ENCODE measurements at places on chromosomes 16 and 17.
A peak's percentile ranks its signal among the peaks of the same experiment; 100 is the strongest.

DNA sequence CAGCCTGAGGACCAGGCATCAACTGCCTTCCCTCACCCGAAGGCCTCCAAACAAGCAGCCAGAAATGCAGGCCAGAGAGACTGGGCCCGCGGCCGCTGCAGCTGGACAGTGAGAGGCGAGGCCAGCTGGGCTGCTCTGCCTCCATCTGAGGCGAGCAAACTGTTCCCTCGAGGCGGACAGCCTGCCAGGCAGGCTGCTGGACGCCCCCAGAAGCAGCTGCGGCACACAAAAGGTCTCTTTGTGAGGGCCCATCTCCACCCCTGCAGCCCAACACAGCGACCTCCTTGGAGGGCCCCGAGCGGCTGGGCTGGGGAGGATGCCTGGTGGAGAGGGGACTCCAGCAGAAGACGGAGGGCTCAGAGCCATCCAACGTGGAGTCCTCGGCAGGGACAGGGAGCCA lies 4.7 kb downstream of the CORO7 start:
- no peak for DNase-seq

DNA sequence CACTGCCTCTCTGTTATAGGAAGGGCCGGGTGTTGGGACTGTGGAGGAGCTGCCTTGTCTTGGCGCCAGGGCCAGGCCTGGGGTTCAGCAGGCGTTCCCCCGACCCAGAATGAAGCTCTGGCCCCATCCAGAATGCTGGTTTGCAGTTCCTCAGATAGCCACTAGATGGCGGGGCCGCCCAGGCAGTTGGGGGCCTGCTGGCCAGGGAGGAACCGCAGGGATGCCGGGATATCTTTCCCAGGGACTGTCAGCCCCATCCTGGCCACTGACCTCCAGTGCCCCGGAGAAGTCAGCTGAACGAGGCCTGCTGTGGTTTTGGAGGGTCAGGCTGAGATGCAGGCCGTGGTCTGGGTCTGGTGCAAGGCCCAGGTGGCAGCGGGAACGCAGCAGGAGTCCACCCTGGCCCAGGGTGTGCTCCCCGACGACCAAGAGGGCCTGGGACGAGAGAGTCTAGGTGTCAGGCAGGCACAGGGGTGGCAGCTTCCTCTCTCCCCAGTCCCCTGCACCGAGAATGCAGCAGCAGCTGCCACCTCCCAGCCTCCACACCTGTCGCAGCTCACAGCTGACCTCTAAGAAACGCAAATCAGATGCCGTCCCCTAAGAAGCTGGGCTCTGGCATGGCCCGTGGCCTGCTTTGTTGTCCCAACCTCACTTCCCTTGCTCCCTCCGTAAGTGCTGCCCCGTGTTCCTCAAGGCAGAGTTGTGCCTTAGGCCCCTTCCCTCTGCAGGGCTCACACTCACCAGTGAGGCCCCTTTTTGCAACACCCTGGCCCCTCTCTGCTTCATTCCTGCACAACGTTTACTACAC lies 51.2 kb downstream of the RMI2 start:
- peak; percentile 92 for DNase-seq

DNA sequence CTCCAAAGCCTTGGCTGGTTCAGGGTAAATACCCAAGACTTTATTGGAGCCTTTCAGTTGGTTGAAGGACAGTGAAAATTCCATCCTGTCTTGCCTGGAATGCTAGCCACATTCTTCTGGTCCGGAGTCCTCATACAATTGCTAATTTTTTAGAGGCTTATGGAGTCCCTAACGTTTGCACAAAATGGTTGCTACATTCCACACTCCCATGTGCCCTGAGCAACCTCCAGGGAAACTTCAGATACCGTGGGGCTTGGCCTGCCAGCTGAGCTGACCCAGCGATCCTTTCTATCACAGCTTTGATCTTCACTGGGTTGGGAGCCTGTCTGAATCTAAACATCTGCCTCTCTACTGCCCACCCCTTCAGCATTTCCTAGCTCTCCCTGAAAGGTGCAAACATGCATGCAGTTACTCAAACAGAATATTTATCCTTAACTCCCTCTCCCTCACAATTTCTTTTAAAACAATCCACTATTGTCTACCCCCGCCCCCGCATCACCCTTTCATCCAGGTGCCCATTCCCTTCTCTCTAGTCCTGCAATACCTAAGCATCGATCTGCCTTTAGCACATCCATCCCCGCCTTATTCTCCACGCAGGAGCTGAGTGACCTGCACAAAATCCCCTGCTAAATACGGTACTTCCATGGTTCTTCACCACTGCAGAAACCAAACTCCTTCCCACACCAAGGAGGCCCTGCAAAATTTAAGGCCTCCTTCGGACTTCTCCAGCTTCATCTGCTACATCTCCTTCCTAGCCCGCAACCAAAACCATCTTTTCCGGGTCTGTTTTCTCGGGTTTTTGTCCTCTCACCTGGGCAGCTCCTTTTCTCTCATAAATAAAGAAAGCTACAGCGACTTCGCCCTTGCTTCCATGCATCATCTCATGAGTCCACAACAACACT lies 810 bp upstream of the GAN start:
- peak; percentile 54 for DNase-seq

GRCh38 chr17:10120109-10120485 lies 78.3 kb downstream of the GAS7 start:
- no peak for DNase-seq

GRCh38 chr16:23842137-23842600 lies 6.4 kb downstream of the PRKCB start:
- DNase-seq, result no peak

DNA sequence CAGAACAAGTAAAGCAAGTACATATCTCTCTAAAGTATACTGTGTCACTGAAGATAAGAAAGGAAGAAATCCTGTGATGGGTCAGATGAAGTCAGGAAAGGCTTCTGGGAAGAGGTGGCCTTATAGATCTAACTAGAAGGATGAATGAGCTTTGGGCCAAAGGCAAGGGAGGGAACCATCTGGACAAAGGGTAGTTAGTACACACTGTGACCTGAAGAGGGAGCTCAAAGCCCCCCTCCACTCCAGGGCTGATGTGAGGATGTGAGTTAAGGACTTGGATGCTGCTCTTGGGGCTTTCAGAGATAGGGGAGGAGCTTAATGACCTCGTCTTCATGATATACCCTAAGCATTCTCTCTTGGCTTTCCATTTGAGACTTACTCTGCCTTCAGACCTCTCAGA lies 185.3 kb upstream of the CACNG3 start:
- DNase-seq, result peak; percentile 63

GRCh38 chr17:74430706-74431567 lies 951 bp upstream of the GPRC5C start:
- peak; percentile 87 for DNase-seq

DNA sequence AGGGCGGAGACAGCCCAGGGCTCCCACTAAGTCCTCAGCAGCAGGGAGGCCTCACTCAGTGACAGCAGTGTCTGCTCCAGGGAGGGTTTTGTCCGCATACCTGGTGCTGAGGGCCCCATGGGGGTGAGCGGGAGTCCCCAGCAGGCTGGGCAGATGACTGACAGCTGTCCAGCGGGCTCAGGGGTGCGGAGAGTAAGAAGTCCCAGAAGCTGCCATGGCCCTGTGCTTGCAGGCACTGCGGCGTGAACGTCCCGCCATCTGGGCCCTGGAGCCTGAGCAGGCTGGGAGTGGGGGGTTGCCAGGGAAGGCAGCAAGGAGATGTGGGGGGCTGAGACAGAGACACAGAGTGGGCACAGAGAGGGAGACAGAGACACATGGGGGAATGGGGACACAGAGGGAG lies 20.1 kb downstream of the CACNA1G start:
- DNase-seq, result no peak

- no peak for DNase-seq
These were observed 32.1 kb downstream of the TANC2 start for GRCh38 chr17:62998166-62998565.

DNA sequence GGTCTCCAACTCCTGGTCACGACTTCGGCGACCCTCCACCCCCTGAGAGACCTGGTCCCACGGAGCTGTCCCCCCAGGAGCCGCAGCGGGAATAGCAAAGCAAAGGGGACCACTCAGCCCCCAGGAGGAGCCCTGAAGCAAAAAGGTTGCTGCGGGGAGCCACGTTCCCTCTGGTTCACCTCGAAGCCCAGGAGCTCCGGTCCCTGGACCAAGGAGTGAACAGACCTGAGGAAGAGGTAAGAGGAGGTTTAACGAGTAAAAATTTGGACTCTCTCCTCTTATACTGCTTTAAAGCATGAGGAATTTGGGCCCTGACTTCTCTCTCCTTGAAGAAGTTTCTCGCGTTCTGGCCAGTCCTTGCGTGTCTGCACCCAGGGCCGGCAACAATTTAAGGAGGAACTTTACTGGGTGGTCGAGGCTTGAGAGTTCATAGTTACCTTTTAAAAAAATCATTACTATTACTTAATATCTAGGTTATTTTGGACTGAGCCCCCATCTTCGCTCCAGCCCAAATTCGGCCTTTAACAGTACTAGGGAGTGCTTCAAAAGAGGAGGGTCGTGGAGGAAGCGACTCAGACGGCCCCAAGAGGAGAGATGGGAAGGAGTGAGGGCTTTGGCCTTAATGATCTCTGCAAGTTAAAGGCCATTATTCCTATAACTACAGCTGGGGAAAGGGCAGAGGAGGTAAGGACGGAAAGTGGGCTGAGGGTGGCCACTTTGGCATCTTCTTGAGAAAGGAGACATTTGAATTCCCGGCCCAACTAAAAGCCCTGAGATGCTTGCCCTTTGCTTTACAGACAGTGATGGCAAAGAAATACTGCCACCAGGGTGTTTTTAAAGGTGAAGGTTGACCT lies 16.9 kb upstream of the HOXB9 start:
- no peak for DNase-seq

DNA sequence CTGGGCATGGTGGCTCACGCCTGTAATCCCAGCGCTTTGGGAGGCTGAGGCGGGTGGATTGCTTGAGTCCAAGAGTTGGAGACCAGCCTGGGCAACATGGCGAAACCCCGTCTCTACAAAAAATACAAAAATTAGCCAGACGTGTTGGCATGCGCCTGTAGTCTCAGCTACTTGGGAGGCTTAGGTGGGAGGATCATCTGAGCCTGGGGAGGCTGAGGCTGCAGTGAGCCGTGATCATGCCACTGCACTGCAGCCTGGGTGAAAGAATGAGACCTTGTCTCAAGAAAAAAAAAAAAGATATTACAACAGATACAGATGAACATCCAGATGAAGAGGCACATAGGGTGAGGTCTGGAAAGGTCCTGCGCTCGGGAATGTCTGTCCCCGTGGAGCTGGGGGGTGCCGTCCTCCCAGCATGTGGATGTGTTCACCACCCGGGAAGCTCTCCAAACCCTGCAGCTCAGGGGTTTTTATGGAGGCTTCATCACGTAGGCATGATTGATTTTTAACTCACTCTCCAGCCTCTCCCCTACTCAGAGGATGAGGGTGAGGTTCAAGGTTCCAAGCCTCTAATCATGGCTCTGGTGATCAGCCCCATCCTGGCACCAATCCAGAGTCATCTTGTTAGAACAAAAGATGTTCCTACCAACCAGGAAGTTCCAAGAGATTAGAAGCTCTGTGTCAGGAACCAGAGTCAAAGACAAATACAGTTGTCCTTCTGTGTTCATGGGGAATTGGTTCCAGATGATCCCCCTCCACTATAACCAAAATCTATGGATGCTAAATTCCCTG lies 85.0 kb upstream of the DNAJA2 start:
- no peak for DNase-seq

DNA sequence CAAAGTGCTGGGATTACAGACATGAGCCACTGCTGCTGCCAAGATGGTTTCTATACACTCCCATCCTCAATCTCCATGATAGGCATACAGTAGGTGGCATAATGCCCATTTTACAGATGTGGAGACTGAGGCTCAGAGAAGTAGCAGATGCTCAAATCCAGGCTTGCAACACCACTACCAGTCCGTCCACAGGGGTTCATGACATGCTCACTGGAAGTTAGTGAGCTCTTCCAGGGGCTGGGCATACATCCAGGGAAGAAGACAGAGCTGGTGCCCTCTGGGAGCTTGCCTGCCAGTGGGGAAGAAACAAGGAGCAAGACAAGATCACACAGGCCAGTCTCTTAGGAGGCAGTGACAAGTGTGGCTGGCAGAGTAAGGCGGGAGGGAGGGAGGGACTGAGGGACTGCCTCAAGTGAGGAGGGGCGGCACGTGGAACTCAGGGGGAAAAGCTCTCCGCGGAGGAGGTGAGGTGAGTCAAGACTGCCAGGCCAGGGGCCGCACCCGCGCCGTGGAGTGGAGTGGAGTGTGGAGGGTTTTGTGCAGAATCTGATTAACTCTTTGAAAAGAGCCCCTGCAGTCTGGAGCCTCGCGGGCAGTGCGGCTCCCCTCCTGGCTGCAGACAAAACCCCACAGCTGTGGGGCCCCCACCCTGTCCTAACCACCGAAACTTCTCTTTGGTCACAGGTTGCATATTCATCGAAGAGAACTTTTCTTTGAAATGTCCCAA lies 27.9 kb downstream of the SREBF1 start:
- no peak for DNase-seq
